ENCODE measurements at places on chromosomes 2 and 18.

GRCh38 chr18:69945220-69946114 lies 2.2 kb downstream of the CD226 start:
- no peak for DNase-seq

DNA sequence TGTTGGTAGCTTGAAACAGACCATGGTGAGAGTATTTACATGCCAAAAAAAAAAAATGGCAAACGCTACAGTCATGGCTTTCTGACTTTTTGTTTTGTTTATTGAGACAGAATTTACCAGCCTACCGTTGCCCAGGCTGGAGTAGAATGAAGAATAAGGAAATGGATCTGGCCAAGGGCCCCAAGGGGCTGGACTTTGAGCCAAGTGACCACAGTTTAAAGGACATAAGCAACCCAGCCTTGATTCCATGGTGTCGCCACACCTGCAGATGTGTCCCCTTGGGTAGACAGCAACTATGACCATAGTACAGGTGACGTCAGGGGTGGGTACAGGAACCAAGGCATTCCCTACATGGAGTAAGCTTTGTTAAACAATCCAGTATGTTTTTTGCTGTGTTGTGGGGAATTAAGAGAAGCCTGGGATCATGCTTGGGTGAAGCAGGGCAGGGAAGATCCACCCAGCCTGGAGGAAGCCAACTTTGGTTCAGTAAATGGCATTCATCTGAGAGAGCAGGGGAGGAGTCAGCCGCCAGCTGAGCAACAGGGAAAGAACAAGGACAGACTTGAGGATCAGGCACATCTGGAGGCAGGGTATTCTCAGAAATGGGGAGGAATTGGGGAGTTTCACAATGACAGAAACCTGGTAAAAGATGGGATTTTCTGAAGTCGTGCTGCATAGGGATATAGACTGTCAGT lies 110.3 kb upstream of the SH3BP4 start:
- DNase-seq, result no peak

- DNase-seq, result no peak
Observed at GRCh38 chr2:903223-903900, 47.3 kb upstream of the SNTG2 start.

- DNase-seq, result no peak
Observed at GRCh38 chr2:80852079-80852807, 547.7 kb upstream of the LRRTM1 start.

GRCh38 chr2:10985260-10985659 lies 73.5 kb downstream of the KCNF1 start:
- DNase-seq, result no peak

DNA sequence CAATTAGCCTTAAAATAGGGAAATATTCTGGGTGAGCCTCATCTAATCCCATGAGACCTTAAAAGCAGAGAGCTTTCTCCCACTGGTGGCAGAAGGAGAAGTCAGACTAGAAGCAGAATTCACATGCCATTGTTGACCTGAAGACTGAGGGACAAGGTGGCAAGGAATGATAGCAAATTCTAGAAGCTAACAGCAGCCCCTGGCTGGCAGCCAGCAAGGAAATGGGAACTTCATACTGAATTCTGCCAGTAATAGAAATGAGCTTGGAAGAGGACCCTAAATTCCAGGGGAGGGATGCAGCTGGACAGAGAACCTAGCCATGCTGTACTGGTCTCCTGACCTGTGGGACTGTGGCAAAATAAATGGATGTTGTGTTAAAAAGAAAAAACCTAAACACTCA lies 19.5 kb downstream of the B3GNT7 start:
- DNase-seq, result no peak

GRCh38 chr2:54569745-54570301 lies 113.7 kb downstream of the SPTBN1 start:
- DNase-seq, result no peak

- no peak for DNase-seq
Observed at GRCh38 chr18:45521777-45522176, 93.5 kb upstream of the SLC14A2 start.

DNA sequence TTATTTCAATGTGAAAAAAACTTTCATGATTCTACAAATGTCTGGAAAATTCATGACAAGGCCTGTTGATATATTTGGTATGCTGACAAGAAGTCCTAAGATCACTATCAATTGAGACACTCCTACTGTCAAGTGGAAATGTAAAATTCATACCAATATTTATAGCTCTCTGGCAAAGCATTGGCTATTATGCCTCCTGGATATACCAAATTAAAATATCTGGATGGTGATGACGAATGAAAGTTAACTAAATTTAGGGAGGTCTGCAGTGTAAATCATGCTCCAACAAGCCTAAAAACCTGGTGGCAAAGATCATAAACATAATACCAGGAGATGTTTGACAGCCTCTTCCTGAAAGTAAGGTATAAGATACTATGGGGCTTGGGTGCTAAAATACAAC lies 41.1 kb upstream of the TCF4 start:
- DNase-seq, result no peak

DNA sequence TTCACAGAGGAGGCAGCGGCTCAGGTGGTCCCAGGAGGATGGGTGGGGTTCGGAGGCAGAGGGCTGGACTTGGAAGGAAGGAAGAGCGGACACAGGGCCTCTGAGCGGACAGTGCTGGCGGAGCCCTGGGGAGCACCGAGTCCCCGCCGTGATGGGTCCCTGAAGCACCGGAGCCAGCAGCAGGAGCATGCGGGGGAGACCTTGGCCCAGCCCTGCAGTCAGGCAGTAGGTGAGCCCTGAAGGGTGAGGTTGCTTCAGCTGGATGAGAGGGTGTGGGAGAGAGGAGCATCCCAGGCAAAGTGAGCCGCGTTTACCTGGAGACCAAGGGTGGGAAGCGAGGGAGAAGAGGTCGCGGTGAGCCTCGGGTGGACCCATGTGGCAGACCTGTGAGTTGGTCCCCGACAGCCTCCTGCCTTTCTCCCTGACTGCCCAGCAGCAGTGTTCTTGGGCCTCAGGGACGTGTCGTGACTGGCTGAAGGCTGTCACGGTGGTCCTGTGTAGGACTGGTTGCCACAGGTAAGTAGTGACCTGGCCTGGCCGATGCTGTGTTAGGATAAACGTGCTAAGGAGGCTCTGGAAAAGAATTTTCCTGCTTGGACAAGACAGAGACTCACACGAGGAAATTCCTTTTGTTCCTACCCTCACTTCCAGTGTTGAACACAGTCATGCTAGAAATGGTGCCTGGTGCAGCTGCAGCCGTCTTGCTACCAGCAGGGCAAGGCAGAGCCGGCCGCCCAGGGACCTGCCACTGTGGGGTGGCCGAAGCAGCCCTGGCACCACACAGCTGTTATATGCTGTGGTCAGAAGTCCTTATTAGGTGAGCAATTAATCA lies 73.0 kb downstream of the RRM2 start:
- DNase-seq, result no peak

DNA sequence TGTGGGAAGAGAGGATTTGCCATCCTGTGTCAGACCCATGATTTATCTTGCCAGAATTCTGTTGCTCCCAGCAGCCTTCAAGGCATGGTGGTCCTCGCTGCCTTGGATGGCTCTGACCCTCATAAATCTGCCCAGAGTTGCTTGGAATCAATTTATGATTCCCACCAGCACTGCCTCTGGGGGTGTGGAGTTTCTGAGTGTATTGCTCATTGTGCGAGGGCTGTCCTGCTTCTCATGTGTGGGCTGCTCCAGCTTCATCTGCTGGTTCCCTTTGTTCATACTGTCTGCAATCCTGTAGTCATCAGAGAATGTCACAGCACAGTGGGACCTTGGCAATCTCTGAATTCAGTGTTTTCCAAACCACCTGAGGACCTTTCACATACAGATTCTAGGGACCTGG lies 139.8 kb downstream of the CLIP4 start:
- DNase-seq, result no peak

GRCh38 chr2:153990771-153991170 lies 119.0 kb downstream of the GALNT13 start:
- DNase-seq, result no peak

Data from amniotic stem cell (primary cell).